ENCODE measurements at places on chromosomes 6 and 20. TPM values are rescaled to one million over a fixed set of nuclear protein-coding genes. Genes with fewer than 3 reads are reported as not detected.

OPRL1 gene
- 1.5 TPM for total RNA-seq

HLA-DPB1 gene
- 21.0 TPM for total RNA-seq

KCNK15 gene
- total RNA-seq, result not detected

- no peak for DNase-seq
These were observed 23.5 kb downstream of the KIAA0408 start for GRCh38 chr6:127435626-127436220.

DNA sequence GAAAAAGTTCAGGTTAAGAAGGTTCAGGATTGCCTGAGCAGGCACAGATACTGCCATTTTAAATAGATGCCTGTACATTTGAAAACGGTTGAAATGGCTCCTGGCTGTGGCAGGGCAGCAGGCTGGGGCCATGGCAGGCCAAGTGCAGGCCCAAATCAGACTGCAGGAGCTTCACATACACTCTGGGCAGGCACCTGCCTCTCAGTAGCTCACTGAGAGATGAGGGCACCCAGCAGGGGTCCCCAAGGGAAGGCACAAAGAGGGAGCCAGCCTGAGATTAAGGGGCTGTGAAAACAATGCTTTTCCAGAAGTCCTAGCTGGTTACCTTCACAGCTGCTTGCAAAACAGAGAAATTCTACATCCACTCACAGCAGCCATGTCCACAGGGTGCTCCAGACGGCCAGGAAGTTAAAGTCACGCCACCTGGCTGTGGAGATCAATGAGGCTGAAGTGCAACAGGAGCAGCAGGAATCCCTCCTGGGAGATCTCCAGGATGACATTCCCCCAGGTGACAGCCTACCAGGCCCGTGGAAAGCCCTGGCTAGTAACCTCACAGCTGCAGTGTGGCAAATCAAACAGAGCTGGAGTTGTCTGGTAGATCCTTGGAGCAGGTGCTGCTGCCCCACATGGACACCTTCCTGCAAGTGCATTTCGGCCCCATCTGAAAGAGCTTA lies 6.2 kb upstream of the RAET1E start:
- no peak for DNase-seq

DNA sequence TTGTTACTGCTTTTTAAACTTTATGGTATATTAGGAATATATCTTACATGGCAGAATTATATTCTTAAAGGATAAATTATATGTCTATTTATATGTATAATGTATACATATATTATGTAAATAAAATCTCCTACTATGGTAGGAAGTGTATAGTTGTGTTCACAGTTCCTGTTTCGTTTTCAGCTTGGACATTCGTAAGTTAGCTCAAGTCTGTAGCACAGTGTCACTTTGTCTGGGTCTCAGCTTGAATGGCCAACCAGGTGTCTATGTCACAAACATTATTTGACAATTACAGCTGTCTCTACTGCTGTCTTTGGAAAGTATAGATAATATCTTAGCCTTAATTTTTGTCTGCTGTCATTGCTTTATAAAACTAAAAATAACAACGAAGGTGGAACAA lies 303.9 kb downstream of the CDKAL1 start:
- DNase-seq, result no peak

DNA sequence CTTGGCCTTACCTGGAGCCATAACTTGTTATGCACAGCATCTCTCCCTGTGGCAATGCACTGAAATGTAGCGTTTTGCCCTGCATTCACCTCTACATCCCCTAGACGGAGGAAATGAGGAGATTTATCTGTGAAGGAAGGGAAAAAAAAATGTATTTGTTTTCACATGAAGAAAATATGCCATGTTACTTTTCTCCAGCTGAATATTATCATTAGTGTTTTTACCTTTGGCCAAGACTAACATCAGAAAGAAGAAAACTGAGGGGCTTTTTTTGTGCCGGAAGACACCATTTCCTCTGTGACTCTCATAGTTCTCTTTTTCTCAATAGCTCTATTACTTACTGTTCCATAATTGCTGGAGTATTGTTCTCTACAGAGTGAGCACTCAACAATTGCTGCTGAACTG lies 280.4 kb downstream of the PTPRK start:
- no peak for DNase-seq

DNA sequence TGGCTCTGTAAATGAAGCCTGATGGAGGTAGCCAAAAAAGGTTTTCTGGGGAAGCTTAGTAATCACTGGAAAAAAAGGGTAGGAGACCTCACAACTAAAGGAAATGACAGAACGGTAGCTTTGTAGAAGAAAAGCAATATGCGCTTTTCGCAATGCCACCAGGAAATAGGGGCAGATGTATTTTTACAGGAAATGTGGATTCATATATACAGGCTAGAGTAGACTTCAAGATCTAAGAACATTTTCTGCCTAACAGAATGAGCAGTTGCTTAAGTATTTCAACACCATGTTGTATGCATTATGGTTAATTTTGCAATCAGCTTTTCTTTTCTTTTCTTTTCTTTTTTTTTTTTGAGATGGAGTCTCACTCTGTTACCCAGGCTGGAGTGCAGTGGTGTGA lies 219.6 kb downstream of the CD83 start:
- DNase-seq, result no peak

- DNase-seq, result peak; percentile 39
These were observed 280.5 kb downstream of the SYNE1 start for GRCh38 chr6:152356662-152357061.

DNA sequence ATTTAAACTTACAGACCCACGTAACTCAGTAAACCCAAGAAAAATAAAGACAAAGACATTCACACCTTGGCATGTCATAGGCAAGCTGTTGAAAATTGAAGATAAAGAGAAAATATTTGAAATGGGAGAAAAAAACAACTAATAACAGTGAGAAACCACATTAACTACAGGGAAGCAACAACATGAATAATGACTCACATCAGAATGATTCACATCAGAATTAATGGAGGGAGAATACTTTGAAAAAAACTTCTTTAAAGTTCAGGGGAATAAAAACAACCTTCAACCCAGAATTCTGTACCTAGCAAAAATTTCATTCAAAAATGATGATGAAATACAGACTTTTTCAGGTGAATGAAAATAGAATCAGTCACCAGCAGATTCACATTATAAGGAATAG lies 32.9 kb upstream of the SLC22A3 start:
- no peak for DNase-seq

Measured in activated CD8-positive, alpha-beta T cell treated with anti-CD3 and anti-CD28 coated beads, Interleukin-2, amount 10 ng/mL, durations not matched to agents 7 days and 5 days (primary cell).